Activated T-cell treated with anti-CD3 and anti-CD28 coated beads, Interleukin-2, amount 50 U/mL, for 72 hours (primary cell): ENCODE measurements at places on chromosomes 16 and 17. TPM values are rescaled to one million over a fixed set of nuclear protein-coding genes. Genes with fewer than 3 reads are reported as not detected.
A peak's percentile ranks its signal among the peaks of the same experiment; 100 is the strongest.

Gene MYL4
- not detected for total RNA-seq

- DNase-seq: peak; percentile 14
- peak overlapping the region; percentile 88 for H3K4me3 ChIP-seq
- H3K36me3 ChIP-seq: no peaks in the 10 kb centered on the region
- no peak overlapping the region for H3K27ac ChIP-seq
- H3K4me1 ChIP-seq: peaks cover 30% of the 10 kb centered on the region
Measured at GRCh38 chr17:62653826-62654761, 26.6 kb downstream of the MRC2 start.

Gene CPHXL2
- total RNA-seq: not detected

- peaks cover 2% of the 10 kb centered on the region for H3K36me3 ChIP-seq
- no peaks in the 10 kb centered on the region for H3K27me3 ChIP-seq
- peak overlapping the region; percentile 67 for H3K4me3 ChIP-seq
Measured at GRCh38 chr16:56617212-56618085, 8.1 kb upstream of the MT1E start.

GRCh38 chr16:89600427-89600826, 13.0 kb upstream of the DPEP1 start:
- H3K4me1 ChIP-seq: peaks cover 12% of the 10 kb centered on the region
- no peak overlapping the region for H3K4me3 ChIP-seq
- no peak for DNase-seq

Gene CCL14
- not detected for total RNA-seq

GRCh38 chr16:14057878-14058382, 13.2 kb upstream of the MRTFB start:
- DNase-seq: no peak
- H3K4me3 ChIP-seq: no peak overlapping the region
- H3K27ac ChIP-seq: no peak overlapping the region

- no peak for DNase-seq
- no peak overlapping the region for H3K4me3 ChIP-seq
- H3K27ac ChIP-seq: no peak overlapping the region
- H3K27me3 ChIP-seq: no peaks in the 10 kb centered on the region
- no peaks in the 10 kb centered on the region for H3K36me3 ChIP-seq
Measured at GRCh38 chr16:50568187-50568815, 20.1 kb downstream of the NKD1 start.

GRCh38 chr17:74237321-74237720, 23.9 kb downstream of the TTYH2 start:
- H3K27ac ChIP-seq: no peak overlapping the region
- H3K36me3 ChIP-seq: no peaks in the 10 kb centered on the region
- H3K27me3 ChIP-seq: no peaks in the 10 kb centered on the region
- no peak for DNase-seq

DNA sequence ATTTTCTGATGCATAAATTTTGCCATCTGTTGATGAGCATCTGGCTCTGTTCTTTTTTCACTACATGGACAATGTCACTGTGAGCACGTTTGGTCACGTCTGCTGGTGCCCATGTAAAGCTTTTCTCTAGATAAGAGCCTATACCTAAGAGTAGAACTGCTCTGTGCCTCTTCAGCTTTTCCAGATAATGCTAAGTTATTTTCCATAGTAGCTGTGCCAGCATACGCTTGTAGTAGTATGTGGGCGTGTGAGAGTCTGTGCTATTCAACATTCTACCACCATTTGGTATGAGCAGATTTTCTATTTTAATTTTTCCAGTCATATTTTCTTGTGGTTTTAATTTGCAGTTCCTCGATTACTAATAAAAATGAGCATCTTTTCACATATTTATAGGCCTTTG, 33.2 kb downstream of the VPS35L start:
- DNase-seq: no peak
- H3K4me1 ChIP-seq: peaks cover 10% of the 10 kb centered on the region
- H3K27ac ChIP-seq: no peak overlapping the region
- no peaks in the 10 kb centered on the region for H3K27me3 ChIP-seq
- H3K36me3 ChIP-seq: peaks cover 2% of the 10 kb centered on the region

DNA sequence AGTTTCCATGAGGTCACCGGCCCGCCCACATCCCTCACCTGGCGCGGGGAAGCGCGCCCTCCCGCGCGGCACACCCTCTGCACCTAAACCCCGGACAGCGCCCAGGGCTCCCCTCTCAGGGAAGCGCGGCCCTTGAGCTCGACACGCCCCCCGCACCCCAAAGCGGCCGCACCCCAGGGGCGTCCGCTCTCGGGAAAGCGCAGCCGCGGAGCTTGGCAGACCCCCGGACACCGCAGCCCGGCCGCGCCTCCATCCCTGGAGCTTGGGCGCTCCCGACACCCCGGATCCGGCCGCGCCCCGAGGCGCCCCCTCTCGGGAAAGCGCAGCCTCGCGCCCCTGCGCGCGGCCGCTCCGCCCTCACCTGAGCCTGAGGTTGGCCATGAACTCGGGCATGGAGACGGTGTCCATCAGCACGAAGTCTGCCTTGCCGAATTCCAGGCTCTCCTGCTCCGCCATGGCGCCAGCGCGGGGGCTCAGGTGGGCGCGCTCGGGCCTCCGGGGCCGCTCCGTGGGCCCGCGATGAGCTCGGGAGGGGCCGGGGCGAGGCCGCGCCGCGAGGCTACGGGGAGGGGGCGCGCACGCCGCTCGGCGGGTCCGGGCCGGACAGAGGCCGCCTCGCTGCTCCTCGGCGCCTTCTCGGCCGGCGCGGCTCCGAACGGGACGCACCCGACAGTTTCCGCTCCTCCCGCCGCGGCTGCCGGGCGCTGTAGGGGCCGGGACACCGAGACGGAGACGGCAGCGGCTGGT, at the start of gene MYO1D:
TSS of gene MYO1D (minus strand) at position 708 of the 747 bp plus-strand sequence. CDS start at position 456, 252 bp downstream.
- DNase-seq: peak; percentile 75
- H3K36me3 ChIP-seq: no peaks in the 10 kb centered on the region
- H3K27ac ChIP-seq: peak within 1 kb of the TSS; percentile 67
- peak within 1 kb of the TSS; percentile 92 for H3K4me3 ChIP-seq
- H3K27me3 ChIP-seq: peaks cover 12% of the 10 kb centered on the region
- peaks cover 16% of the 10 kb centered on the region for H3K4me1 ChIP-seq

Gene THRA
- total RNA-seq: 12.2 TPM

DNA sequence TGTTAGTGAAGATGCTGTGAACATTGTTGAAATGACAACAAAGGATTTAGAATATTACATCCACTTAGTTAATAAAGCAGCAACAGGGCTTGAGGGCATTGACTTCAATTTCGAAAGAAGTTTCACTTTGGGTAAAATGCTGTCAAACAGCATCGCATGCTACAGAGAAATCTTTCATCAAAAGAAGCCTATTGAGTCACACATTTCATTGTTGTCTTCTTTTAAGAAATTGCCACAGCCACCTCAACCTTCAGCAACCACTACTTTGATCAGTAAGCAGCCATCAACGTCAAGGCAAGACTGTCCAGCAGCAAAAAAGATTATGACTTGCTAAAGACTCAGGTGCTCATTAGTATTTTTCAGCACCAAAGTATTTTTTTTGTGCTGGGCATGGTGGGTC, 13.2 kb upstream of the MAP2K6 start:
- no peak overlapping the region for H3K27ac ChIP-seq
- H3K4me3 ChIP-seq: peak overlapping the region; percentile 43
- H3K4me1 ChIP-seq: peaks cover 10% of the 10 kb centered on the region
- no peak for DNase-seq
- H3K27me3 ChIP-seq: no peaks in the 10 kb centered on the region

Gene CNTD1
- total RNA-seq: 0.32 TPM

- H3K4me1 ChIP-seq: peaks cover 40% of the 10 kb centered on the region
- peaks cover 11% of the 10 kb centered on the region for H3K36me3 ChIP-seq
- peak overlapping the region; percentile 94 for H3K27ac ChIP-seq
- no peaks in the 10 kb centered on the region for H3K27me3 ChIP-seq
Measured at GRCh38 chr16:69520800-69521602, 44.8 kb upstream of the NFAT5 start.

DNA sequence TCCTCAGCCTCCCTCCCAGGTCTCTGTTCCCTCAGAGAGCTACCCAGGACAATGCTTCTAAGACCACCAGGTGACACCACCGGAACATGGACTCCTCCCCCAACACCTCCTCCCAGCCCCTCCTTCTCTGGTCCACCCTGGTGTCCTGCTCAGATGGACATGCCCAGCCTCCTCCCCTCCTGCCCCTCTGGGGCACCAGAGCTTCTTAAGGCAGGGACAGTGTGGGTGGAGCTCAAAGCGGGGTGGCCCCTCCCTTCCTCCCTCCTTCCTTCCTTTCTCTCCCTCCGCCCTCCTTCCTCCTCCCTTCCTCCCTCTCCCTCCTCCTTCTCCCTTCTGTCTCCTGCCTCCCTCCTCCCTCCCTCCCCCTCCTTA, 22.7 kb downstream of the TRPV3 start:
- peak overlapping the region; percentile 85 for H3K27ac ChIP-seq
- peak overlapping the region; percentile 79 for H3K4me3 ChIP-seq
- no peaks in the 10 kb centered on the region for H3K4me1 ChIP-seq
- peak; percentile 18 for DNase-seq
- no peaks in the 10 kb centered on the region for H3K36me3 ChIP-seq

DNA sequence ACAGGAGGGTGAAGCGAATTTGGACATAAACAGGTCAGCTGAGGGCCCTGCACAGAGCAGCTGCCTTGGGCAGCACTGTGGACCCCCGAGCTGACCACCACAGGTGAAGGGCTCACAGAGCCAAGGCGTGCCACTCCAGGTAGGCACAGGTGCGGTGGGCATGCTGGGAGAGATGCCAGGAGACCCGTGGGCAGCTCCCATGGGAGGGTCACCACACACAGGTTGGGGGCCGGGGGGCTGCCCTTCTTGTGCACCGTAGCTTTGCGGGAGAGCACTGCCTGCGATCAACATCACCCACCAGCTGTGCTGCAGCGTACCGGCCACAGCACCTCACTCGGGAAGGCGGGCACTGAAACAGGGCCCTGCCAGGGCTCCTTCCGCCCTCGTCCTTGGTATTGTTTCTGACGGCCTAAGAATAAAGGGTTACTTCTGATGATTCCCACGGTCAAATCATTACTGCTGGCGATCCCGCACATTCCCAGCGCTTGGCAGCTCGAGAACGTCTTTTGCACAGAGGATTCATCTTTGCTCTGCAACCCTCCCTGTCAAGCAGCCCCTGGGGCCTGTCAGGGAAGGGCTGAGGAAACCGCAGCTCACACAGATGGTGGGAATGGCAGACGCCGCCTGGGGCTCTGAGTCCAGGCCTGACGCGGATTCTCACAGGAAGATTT, 181.7 kb downstream of the BANP start:
- no peak overlapping the region for H3K27ac ChIP-seq
- H3K4me1 ChIP-seq: no peaks in the 10 kb centered on the region
- no peak for DNase-seq
- no peaks in the 10 kb centered on the region for H3K36me3 ChIP-seq
- H3K4me3 ChIP-seq: no peak overlapping the region

- no peaks in the 10 kb centered on the region for H3K36me3 ChIP-seq
- H3K27ac ChIP-seq: peak within 1 kb of the TSS; percentile 30
- no peaks in the 10 kb centered on the region for H3K27me3 ChIP-seq
- peaks cover 20% of the 10 kb centered on the region for H3K4me1 ChIP-seq
- peak within 1 kb of the TSS; percentile 92 for H3K4me3 ChIP-seq
- peak; percentile 89 for DNase-seq
Measured at GRCh38 chr17:82051776-82052637, at the start of the genes GPS1 and RFNG. TSS of gene GPS1 (plus strand) at chr17:82051898. CDS start at chr17:82051932, 34 bp downstream. TSS of gene RFNG (minus strand) at chr17:82051811. CDS start at chr17:82051766, 45 bp downstream.

Gene YBX2
- 3.6 TPM for total RNA-seq

Gene ABCC12
- total RNA-seq: not detected

GRCh38 chr17:35103271-35103670, 16.4 kb downstream of the RAD51D start:
- H3K27me3 ChIP-seq: no peaks in the 10 kb centered on the region
- H3K36me3 ChIP-seq: peaks cover 4% of the 10 kb centered on the region
- H3K27ac ChIP-seq: no peak overlapping the region
- DNase-seq: no peak
- H3K4me1 ChIP-seq: no peaks in the 10 kb centered on the region

Gene KRT27
- not detected for total RNA-seq

- no peaks in the 10 kb centered on the region for H3K36me3 ChIP-seq
- H3K4me1 ChIP-seq: no peaks in the 10 kb centered on the region
- no peak overlapping the region for H3K4me3 ChIP-seq
- H3K27me3 ChIP-seq: no peaks in the 10 kb centered on the region
Measured at GRCh38 chr16:49452578-49452977, 79.0 kb downstream of the C16orf78 start.

DNA sequence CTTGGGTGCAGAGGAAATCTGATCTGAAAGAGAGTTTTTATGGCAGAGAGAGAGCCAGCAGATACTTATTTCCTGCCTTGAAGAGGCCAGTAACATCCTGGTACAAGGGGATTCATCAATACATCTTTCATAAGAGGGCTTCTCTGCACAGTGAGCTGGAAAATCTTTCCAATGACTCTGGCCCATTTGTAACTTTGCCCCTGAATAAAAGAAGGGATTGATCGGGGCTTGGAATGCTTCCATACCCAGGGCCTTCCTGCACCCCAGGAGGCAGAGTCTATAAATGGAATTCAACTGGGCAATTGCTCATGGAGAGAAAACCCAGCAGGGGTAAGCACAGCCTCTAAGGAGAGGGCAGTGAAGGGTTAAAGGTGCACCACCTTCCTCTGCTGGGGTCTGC, 163.3 kb downstream of the XYLT1 start:
- H3K36me3 ChIP-seq: peaks cover 2% of the 10 kb centered on the region
- no peak overlapping the region for H3K27ac ChIP-seq
- DNase-seq: no peak
- H3K4me3 ChIP-seq: no peak overlapping the region
- H3K4me1 ChIP-seq: peaks cover 38% of the 10 kb centered on the region
- H3K27me3 ChIP-seq: no peaks in the 10 kb centered on the region

GRCh38 chr17:82424001-82424862, 5.8 kb upstream of the OGFOD3 start:
- peak; percentile 64 for DNase-seq
- H3K4me3 ChIP-seq: no peak overlapping the region
- peak overlapping the region; percentile 34 for H3K27ac ChIP-seq
- H3K27me3 ChIP-seq: no peaks in the 10 kb centered on the region
- peaks cover 18% of the 10 kb centered on the region for H3K4me1 ChIP-seq

- peaks cover 5% of the 10 kb centered on the region for H3K36me3 ChIP-seq
- H3K4me3 ChIP-seq: no peak overlapping the region
- no peak overlapping the region for H3K27ac ChIP-seq
- no peak for DNase-seq
- H3K27me3 ChIP-seq: no peaks in the 10 kb centered on the region
Measured at GRCh38 chr17:39194089-39194984, 3.1 kb downstream of the CACNB1 start.

DNA sequence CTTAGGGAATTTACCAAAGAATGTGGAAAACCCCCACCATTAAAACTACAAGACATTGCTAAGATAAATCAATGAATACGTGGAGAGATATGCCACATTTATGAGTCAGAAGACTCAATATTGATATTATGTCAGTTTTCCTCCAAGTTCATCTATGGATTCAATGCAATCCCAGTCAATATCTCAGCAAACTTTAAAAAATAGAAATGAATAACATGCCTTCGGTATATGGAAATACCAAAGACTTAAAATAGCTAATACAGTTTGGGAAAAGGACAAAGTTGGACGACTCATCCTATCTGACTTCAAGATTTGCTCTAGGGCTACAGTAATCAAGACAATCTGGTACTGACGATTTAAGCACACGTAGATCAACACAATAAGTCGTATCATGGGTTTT, 31.2 kb downstream of the PIK3R5 start:
- H3K27ac ChIP-seq: peak overlapping the region; percentile 84
- H3K36me3 ChIP-seq: peaks cover 23% of the 10 kb centered on the region
- H3K4me3 ChIP-seq: peak overlapping the region; percentile 68
- H3K4me1 ChIP-seq: peaks cover 78% of the 10 kb centered on the region
- no peaks in the 10 kb centered on the region for H3K27me3 ChIP-seq

Gene SLC35G6
- total RNA-seq: not detected

Gene PERCC1
- total RNA-seq: not detected
